Activated CD8-positive, alpha-beta memory T cell treated with anti-CD3 and anti-CD28 coated beads for 1 hour (primary cell): ENCODE measurements at places on chromosomes 16 and 17.
A peak's percentile ranks its signal among the peaks of the same experiment; 100 is the strongest.

DNA sequence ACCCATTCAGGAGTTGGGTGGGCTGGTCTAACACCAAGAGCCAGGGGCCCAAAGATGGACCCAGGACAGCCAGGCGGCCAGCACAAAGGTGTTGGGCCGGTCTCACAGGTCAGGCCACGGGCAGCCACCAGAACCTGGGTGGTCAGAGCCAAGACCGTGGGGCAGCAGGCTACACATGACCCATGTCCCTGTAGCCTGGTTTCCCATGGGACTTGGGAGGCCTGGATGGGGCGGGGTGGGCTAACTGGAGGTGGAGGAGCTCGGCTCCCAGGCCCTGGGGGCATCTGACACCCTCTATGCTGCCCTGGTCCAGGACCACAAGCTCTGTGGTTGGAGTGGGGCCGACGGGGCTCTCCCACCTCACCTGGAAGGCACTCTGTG lies 17.2 kb downstream of the CTU2 start:
- no peak for DNase-seq

GRCh38 chr17:81479175-81480071 lies 33.2 kb downstream of the ACTG1 start:
- DNase-seq = no peak

DNA sequence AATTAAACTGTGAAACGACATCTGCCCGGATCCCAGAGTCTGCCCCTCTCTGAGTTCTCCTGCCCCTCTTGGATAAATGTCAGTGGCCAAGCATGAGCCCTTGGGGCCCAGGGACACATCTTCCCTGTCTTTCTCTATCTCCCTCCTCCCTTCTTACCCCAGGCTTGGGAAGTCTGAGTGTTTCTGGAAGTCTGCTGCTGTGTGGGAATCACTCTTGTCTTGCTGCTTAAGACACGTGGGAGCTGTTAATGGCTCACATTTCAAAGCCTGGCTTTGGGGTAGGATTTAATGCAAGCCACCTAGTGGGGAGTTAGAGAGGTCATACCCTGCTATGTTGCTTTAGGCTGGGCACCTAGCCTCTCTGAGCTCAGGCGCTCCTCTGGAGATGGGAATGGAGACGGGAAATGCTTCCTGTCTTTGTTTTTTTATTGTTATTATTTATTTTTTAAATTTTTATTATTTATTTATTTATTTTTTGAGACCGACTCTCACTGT lies 218.5 kb upstream of the CIBAR2 start:
- DNase-seq = no peak

DNA sequence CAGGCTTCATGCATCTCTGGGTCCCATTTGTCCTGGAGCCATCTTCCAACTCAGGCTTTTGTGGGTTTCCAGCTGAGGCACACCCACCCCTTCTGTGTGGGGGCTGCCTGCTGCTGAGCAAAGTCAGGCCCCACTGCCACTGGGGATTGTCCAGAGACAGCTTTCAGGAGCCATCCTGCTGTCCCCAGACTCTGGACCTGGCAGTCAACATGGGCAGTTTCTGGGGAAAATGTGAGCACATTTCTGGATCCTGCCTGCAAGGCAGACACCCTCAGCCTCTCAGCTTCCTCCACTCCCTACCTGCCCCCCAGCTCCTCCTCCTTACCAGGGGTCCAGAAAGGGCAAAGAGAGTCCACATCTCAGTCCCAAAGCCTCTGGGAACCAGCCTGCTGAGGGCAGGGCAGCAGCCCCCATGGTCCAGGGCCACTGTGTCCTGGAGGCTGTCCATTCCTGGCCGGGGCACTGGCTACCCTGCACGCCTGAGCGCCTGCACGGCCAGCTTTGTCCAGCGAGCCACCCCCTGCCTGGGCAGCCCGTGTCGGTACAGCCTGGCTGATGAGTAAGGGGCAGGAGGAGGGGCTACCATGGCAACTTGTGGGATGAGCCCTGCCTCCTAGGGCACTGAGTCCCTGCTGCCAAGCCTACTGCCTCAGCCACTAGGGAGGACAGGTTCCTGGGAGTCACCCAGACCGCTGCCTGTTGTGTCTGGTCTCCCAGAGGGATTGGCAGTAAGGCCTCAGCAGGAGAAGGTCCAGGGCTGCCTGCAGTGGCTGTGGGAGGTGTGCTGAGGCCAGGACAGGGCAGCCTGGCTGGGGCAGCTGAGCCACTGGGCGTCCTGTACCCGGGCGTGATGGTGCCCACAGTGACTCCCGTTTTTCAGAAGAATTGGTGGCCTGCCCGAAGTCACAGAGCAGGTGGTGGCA lies at the start of gene SLC47A2:
SLC47A2 (minus strand) TSS at position 477 of the 923 bp plus-strand sequence; CDS start at position 448, 29 bp downstream.
- no peak for DNase-seq

GRCh38 chr17:64449545-64449944 lies 630 bp downstream of the MILR1 start:
- DNase-seq = no peak

DNA sequence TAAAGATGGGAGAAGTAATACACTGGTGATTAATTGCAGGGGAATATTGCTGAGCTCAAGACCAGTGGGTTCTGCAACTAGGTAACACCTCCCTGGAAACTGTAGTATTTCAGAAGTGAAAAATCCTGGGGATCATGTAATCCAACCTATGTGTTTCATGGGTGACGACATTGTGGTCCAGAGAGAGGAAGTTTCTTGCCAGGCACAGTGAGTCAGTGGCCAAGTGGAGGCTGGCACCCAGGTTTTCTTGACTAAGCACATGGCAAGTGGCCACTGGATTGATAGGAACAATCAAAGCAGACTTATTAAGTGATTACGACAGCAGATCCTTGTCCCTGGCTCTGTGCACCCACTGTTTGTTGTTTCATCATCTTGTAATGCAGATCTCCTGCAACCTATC lies 14.6 kb upstream of the CIITA start:
- no peak for DNase-seq

DNA sequence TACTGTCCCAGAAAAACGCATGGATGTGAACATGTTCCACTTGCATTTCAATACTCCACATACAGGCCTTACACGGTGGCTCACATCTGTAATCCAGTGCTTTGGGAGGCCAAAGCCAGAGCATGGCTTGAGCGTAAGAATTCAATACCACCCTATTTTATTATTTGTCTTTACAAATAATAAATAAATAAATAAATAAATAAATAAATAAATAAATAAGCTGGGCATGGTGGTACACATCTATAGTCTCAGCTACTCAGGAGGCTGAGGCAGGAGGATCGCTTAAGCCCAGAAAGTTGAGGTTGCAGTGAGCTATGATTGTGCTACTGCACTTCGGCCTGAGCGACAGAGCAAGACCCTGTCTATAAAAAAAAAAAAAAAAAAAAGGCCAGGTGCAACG lies 53.9 kb downstream of the PLXDC1 start:
- DNase-seq = no peak

GRCh38 chr16:30131869-30132475 lies 9.0 kb upstream of the MAPK3 start:
- no peak for DNase-seq

DNA sequence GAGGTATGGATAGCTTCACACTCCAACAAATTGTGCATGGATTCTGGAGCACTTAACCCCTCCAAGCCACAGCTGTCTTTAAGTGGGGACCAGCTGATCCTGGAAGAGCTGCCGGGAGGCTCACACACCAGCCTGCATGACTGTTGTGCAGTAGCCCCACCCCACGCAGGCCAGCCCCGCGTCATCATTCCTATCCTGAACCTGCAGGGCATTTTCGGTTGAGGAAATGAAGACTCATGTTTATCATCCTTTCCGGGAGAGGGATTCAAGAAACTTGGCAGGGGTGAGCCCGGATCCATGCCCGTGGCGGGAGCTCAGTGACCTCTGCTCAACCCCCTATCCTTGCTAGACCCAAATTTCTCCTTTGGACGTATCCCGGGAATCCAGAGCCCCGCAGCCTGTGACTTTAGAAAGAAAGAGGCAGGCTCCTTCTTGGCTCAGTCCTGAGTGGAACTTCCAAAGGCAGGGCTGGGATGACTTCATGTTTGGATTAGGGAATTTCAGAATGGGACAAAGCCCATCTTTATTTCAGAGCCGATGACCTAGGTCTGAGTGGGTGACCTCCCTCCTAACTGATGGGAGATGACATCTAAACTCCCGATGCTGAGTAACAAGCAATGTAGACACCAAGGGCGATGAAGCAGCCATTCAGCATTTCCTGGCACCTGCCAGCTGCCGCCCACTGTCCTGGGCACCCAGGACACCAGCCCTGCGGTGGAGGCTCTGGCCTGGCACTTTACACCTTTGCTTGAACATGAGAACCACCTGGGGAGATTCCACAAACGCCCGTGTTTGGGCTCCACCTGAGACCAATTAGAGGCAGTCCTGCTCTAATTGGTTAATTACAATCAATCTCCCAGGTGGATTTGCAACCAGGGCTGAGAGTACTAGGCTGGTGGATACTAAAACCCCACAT lies 43.3 kb upstream of the CMIP start:
- DNase-seq = no peak

DNA sequence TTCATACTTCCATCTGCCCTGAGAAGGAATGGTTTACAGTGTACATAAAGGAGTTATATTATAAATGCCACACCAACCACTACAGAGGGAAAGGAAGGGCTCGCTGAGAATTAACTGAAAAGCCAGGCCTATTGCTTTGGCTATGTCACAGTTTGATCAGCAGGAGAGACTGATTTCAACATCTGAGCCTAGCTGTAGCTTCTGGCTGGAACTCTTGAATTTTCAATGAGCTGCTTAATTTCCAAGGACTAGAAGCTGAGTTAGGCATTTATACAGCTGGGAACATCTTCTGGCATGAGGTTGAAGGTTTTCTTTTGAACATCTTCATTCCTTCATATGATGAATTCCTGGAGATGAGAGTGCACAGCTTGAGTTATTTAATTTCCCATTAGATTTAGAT lies 47.6 kb upstream of the GNAO1 start:
- DNase-seq = no peak

DNA sequence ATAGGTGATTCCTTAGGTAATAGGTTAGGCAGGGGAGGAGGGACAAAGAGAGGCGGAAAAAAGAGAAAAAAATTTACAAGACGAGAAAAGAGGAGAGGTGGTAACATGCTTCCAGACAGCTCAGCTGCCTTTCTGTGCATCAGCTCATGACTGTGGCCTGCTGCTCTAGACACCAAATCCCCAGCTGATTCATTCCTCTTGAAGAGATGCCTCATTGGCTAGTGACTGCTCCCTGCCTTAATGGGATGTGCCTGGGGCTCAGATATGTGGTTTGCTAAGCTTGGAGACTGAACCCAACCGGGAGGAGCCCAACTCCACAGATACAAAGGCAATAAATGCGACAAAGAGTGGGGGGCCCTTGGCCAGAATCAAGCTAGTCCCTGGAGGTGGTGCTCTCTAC lies 105.9 kb upstream of the FAM20A start:
- no peak for DNase-seq

GRCh38 chr16:20847550-20847949 lies 41.2 kb downstream of the REXO5 start:
- DNase-seq = no peak

- peak; percentile 25 for DNase-seq
Measured at GRCh38 chr17:45018848-45019711, 32.4 kb downstream of the DCAKD start.

DNA sequence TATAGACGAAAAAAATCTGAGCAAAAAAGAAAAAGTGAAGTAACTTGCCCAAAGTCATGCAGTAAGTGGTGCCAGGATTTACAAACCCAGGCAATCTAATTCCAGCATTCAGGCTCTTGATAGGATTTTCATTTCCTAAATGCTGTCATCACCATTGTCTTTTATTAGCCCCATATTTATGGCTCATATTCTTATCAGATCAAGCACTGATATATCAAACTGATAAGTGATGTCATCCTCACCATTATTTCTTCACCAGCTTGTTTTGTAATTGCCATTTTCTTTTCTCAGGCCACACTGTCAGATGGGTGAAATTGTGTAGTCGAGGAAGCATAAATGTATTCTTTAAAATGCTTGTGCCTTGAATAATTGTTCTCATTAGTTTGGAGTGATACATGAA lies 1.3 kb downstream of the RAD51C start:
- DNase-seq = no peak

- no peak for DNase-seq
Measured at GRCh38 chr16:89613231-89613953, at the start of gene DPEP1. TSS of gene DPEP1 (plus strand) at chr16:89613642. CDS start at chr16:89630411, 16,769 bp downstream.

GRCh38 chr17:18093616-18094408 lies 6.1 kb downstream of the DRG2 start:
- DNase-seq = no peak

- DNase-seq = peak; percentile 37
Measured at GRCh38 chr16:56610017-56610608, 1.7 kb downstream of the MT2A start.

- DNase-seq = no peak
Measured at GRCh38 chr16:28984619-28985135, at the start of gene LAT. TSS of gene LAT (plus strand) at chr16:28985052. CDS start at chr16:28985418, 366 bp downstream.

GRCh38 chr16:50985733-50986132 lies 165.3 kb downstream of the SALL1 start:
- no peak for DNase-seq

GRCh38 chr17:45296003-45296832 lies 20.6 kb downstream of the MAP3K14 start:
- no peak for DNase-seq

DNA sequence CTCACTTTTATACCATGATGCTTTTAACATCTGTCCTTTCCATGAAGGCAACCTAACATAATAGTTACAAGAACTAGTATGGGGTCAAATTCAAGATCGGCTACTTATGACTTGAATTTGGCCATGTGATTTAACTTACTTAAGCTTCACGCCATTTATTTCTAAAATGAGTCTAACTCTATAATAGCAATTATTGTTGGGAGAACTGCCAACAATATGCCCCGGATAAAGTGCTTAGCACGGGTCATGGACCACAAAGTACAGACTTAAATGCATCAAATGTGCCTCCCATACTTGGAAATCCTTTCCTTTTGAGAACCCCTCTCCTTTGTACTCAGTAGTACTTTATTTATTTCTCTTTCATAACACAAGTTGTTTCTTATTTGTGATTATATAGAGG lies 1603.6 kb upstream of the GOT2 start:
- no peak for DNase-seq

- no peak for DNase-seq
Measured at GRCh38 chr17:49942947-49943346, 26.0 kb upstream of the DLX4 start.

- no peak for DNase-seq
Measured at GRCh38 chr16:83648347-83648746, 159.4 kb upstream of the HSBP1 start.

GRCh38 chr17:8963647-8964258 lies 1.8 kb downstream of the PIK3R5 start:
- DNase-seq = no peak

GRCh38 chr16:78709137-78709884 lies 609.9 kb downstream of the WWOX start:
- DNase-seq = no peak

GRCh38 chr17:62994931-62995330 lies 28.9 kb downstream of the TANC2 start:
- DNase-seq = no peak

GRCh38 chr16:10760858-10761257 lies 17.2 kb downstream of the NUBP1 start:
- DNase-seq = no peak

DNA sequence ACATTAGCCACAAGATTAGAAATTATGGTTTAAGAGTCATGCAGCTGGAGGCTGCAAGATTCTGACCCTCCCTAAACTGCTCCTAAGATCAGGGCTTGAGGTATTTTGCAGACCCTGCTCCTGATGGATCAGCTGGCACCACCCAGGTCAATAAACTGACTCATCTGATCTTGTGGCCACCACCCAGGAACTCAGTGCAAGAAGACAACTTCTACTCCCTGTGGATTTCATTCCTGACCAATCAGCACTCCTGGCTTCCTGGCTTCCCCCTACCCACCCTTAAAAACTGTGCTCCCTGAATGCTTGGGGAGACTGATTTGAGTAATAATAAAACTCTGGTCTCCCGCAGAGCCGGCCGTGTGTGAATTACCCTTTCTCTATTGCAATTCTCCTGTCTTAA lies 25.0 kb upstream of the MILR1 start:
- DNase-seq = no peak
